Activated CD4-positive, alpha-beta T cell treated with anti-CD3 and anti-CD28 coated beads, Interleukin-2, amount 10 ng/mL, durations not matched to agents 7 days and 5 days (primary cell): ENCODE measurements at places on chromosomes 5 and 9. TPM values are rescaled to one million over a fixed set of nuclear protein-coding genes. Genes with fewer than 3 reads are reported as not detected.

The FAM120A gene
- total RNA-seq = 118 TPM

The RGS7BP gene
- total RNA-seq = not detected

The NUTM2G gene
- total RNA-seq = not detected

The CCL28 gene
- total RNA-seq = 15.1 TPM

DNA sequence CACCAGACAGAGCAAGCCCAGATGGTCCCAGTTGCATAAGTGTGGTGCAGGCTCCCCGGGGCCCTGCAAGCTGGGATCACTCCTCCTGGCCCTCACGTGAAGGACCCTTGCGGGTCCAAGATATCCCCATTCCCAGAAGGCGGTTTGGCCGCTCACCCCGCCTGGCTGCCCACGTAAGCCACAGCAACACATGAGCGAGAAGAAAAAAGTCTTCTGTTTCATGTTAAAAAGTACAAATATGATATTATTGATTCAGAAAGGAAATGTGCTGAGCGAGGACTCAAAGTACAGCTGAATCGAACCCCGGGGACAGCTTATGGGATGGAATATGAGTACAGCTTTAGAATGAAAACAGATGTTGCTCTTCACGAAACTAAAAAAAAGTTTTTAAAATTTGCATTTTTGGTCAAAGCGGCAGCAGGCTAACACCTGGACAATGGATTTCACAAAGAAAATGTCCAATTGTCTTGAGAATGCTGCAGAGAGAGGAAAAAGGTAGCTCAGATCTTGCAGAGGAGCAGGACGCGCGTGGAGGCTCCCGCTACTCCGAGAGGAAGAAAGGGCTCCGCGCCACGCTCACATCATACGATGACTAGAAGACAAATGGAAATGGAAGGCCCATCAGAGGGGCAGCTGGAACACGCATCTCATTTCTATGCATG lies 427.6 kb downstream of the IRX1 start:
- H3K36me3 ChIP-seq = no peaks in the 10 kb centered on the region
- H3K4me1 ChIP-seq = no peaks in the 10 kb centered on the region
- no peaks in the 10 kb centered on the region for H3K27me3 ChIP-seq
- no peak for DNase-seq
- H3K27ac ChIP-seq = no peak overlapping the region

DNA sequence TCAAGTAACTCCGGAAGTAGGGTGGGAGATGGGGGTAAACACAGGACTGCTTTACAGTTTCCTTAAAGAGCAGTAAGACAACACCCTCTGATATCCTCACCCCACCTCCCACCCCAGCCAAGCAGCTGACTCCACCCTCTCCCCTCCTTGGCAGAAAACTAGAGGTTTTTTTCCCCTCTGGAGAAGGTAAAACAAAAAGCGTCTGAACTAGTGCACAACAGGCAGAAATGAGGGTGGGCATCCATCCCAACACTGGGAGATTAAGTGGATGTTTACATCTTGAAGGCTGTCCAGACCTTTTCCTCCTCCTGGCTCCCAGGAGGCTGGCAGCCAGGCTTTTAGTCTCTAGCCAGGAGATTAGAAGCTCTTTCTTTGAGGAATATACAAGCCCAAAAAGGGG lies 13.9 kb upstream of the CTNNAL1 start:
- peaks cover 33% of the 10 kb centered on the region for H3K36me3 ChIP-seq
- no peaks in the 10 kb centered on the region for H3K27me3 ChIP-seq
- H3K4me3 ChIP-seq = no peak overlapping the region
- no peak for DNase-seq
- peaks cover 4% of the 10 kb centered on the region for H3K4me1 ChIP-seq

DNA sequence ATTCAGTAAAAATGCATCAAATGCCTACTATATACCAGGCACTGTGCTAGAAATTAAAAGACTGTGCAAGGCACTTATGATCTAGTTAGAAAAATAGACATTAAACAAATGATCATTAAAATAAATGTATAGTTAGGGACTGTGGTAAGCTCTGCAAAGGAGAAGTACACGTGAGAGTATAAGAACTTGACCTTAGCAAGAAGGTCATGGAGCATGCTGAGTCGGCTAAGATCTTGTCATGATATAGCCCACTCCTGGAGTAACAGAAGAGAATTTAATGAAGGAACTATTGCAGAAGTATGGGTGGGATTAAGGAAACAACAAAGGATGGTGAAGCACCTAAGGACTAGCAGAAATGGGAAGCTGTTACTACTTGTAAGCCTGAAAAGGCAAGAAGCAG lies 23.5 kb upstream of the SAP30L start:
- peaks cover 2% of the 10 kb centered on the region for H3K4me1 ChIP-seq
- H3K4me3 ChIP-seq = no peak overlapping the region
- no peak overlapping the region for H3K27ac ChIP-seq
- no peak for DNase-seq
- H3K36me3 ChIP-seq = peaks cover 35% of the 10 kb centered on the region

- peaks cover 28% of the 10 kb centered on the region for H3K4me1 ChIP-seq
- DNase-seq = no peak
- no peaks in the 10 kb centered on the region for H3K36me3 ChIP-seq
- no peak overlapping the region for H3K27ac ChIP-seq
Measured at GRCh38 chr9:87683751-87684626, 41.9 kb upstream of the CTSL start.

DNA sequence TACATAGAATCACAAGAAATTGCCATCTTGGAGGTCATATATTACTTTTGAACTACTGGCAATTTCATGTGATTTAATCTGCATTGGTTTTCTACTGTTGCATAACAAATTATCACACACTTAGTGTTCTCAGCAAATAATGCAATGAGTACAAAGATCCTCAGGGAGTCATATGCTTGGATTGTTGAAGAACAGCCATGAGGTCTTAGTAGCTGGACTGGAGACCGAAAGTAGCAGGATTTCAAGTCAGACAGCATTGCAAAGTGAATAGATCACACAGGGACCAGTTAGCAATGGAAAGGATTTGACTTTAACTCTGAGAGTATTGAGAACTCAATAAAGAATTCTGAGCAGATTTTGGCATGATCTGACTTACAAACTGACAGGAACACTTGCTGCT lies 32.2 kb upstream of the FRMD3 start:
- no peak overlapping the region for H3K27ac ChIP-seq
- no peak overlapping the region for H3K4me3 ChIP-seq
- no peaks in the 10 kb centered on the region for H3K36me3 ChIP-seq
- H3K27me3 ChIP-seq = no peaks in the 10 kb centered on the region
- DNase-seq = no peak

DNA sequence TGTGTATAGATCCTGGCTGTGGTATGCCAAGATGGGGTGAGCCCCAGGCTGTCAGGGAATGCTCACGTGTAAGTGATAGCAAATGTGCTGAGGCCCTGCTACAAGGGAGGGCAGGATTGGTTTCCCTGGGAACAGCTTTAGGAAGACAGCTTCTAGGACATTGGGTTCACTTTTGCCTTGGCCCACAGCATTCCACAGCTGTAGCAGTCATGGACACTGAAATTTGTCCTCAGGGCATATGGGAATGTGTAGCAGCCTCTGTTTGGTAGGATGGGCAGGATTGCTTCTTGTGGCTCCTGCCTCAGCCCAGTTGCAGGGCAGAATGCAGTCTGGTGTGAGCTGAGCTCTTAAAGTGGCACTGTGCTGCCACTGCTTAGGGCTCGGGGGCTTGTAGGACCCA lies 1061.7 kb upstream of the WWC1 start:
- DNase-seq = no peak
- no peak overlapping the region for H3K27ac ChIP-seq
- H3K27me3 ChIP-seq = no peaks in the 10 kb centered on the region
- no peak overlapping the region for H3K4me3 ChIP-seq

GRCh38 chr5:57325678-57326397 lies 152.0 kb downstream of the GPBP1 start:
- DNase-seq = no peak
- no peaks in the 10 kb centered on the region for H3K27me3 ChIP-seq
- peaks cover 6% of the 10 kb centered on the region for H3K4me1 ChIP-seq
- H3K27ac ChIP-seq = no peak overlapping the region

- H3K36me3 ChIP-seq = no peaks in the 10 kb centered on the region
- H3K4me1 ChIP-seq = no peaks in the 10 kb centered on the region
- H3K4me3 ChIP-seq = no peak overlapping the region
- no peak overlapping the region for H3K27ac ChIP-seq
Measured at GRCh38 chr5:178564397-178564796, 25.8 kb downstream of the COL23A1 start.

- no peak overlapping the region for H3K4me3 ChIP-seq
- no peaks in the 10 kb centered on the region for H3K36me3 ChIP-seq
- DNase-seq = no peak
- H3K4me1 ChIP-seq = peaks cover 2% of the 10 kb centered on the region
- no peak overlapping the region for H3K27ac ChIP-seq
- peaks cover 12% of the 10 kb centered on the region for H3K27me3 ChIP-seq
Measured at GRCh38 chr5:60516688-60517087, 183.3 kb downstream of the DEPDC1B start.
